Glutamatergic neuron (in vitro differentiated cells): ENCODE measurements at places on chromosomes 7 and 10. TPM values are rescaled to one million over a fixed set of nuclear protein-coding genes. Genes with fewer than 3 reads are reported as not detected.

Gene OIT3
- not detected for total RNA-seq

Gene CCDC146
- total RNA-seq, result 3.7 TPM

Gene ATG9B
- 9.4 TPM for total RNA-seq

Gene CALML3
- not detected for total RNA-seq

Gene NXPH1
- 3.8 TPM for total RNA-seq

Gene VPS37D
- total RNA-seq, result 17.2 TPM

Gene SNX13
- total RNA-seq, result 29.9 TPM

Gene OR2A42
- not detected for total RNA-seq

Gene HOXA4
- total RNA-seq, result not detected

Gene XRCC2
- 3.0 TPM for total RNA-seq

Gene FAM25A
- not detected for total RNA-seq

Gene ASAH2
- total RNA-seq, result 11.3 TPM

Gene CTAGE8
- 0.54 TPM for total RNA-seq

Gene FEZF1
- total RNA-seq, result 12.7 TPM

Gene SUN3
- not detected for total RNA-seq

Gene NUTM2A
- 1.3 TPM for total RNA-seq

Gene ANXA8L1
- not detected for total RNA-seq

Gene GRM3
- not detected for total RNA-seq

Gene GSTO2
- total RNA-seq, result 2.0 TPM

Gene ENTPD1
- not detected for total RNA-seq
